H7 (cell line): ENCODE measurements at places on chromosomes 5 and 9. TPM values are rescaled to one million over a fixed set of nuclear protein-coding genes. Genes with fewer than 3 reads are reported as not detected.

DNA sequence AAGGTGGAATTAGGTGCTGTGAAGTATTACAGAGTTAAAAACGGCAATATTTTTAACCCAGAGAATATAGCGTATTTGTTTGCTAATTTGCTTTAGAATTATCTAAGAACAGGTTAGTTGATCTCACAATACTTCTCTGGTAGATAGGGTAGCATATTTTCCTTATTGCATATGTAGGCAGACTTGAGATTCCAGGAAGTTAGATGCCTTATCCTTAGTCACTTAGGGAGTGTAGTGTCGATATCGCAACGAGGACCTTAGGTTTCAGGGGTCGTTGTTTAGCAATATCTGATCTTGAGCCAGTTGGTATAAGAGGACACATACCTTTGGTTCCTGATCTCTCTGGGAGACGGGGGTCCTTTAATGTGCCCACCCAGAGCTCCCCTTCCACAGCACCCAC is 28.5 kb upstream of the IL6ST start:
- DNase-seq = no peak

The FGD3 gene
- total RNA-seq = 1.3 and 2.4 TPM in 2 replicates

DNA sequence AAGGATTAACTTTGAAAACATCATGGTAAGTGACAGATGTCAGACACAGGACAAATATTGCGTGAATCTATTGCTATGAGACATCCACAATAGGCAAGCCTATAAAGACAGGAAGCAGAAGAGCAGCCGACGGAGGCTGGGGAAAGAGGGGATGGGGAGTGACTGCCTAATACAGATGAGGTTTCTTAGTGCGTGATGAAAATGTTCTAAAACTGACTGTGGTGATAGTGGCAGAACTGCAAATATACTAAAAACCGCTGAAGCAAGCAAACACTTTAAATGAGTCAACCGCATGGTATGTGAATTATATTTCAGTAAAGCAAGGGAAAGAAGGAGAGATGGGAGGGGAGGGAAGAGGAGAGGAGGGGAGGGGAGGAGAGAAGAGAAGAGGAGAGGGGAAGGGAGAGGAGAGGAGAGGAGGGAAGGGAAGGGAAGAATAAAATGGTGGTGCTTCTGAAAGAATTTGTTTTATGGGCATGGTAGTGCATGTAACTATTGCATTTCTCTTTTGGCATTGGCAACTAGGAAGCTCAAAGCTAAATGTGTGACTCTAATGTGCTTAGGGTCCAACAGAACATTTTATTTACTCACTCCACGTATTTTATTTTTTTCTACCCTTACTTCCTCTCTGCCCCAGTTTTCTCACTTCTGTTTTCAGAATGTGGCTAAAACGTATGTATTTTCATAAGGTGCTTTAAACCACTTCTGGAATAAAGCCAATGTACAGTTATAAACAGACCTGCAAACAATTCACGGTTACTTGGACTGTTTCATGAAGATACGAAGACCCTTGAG is 21.3 kb downstream of the AKNA start:
- DNase-seq = no peak

The AQP7 gene
- total RNA-seq = not detected in 2 replicates
